ENCODE measurements at places on chromosomes 7 and 10. TPM values are rescaled to one million over a fixed set of nuclear protein-coding genes. Genes with fewer than 3 reads are reported as not detected.

Gene VIPR2
- total RNA-seq, result 9.0 TPM

Gene JMJD1C
- 140 TPM for total RNA-seq

Gene CCL24
- not detected for total RNA-seq

Gene PPP1R9A
- 6.6 TPM for total RNA-seq

Gene LBX1
- total RNA-seq, result not detected

Gene SDK1
- 2.3 TPM for total RNA-seq

Gene UMAD1
- total RNA-seq, result 10.4 TPM

Gene TAS2R3
- total RNA-seq, result 3.1 TPM

Gene FLNC
- total RNA-seq, result 16.4 TPM

Gene TMEM196
- total RNA-seq, result not detected

Gene STEAP4
- 1.4 TPM for total RNA-seq

Gene GGCT
- total RNA-seq, result 31.8 TPM

Gene CALHM1
- total RNA-seq, result not detected

Gene ELN
- total RNA-seq, result 17.6 TPM

Gene SPDYE11
- total RNA-seq, result not detected

Gene PRSS37
- not detected for total RNA-seq

Gene ZNF488
- total RNA-seq, result 0.15 TPM

Gene CLDN4
- total RNA-seq, result 0.40 TPM

Gene OR13A1
- total RNA-seq, result not detected

Gene SPDYE8
- not detected for total RNA-seq

Gene CCDC3
- total RNA-seq, result 27.6 TPM

Gene FFAR4
- total RNA-seq, result not detected

Gene CBLL1
- 23.8 TPM for total RNA-seq

Gene CFAP43
- total RNA-seq, result 4.2 TPM

Gene NPTX2
- 5.6 TPM for total RNA-seq

Gene OPALIN
- not detected for total RNA-seq

Gene CREB5
- total RNA-seq, result 9.5 TPM

Gene AZGP1
- total RNA-seq, result 2.7 TPM

Gene CADPS2
- 11.3 TPM for total RNA-seq

Gene GIMAP1
- total RNA-seq, result 2.8 TPM

Gene LRMDA
- 23.2 TPM for total RNA-seq

Gene C10orf143
- 10.3 TPM for total RNA-seq

Gene OR6B1
- total RNA-seq, result not detected
